GM06990 (cell line): ENCODE measurements at places on chromosomes 6 and 20.

DNA sequence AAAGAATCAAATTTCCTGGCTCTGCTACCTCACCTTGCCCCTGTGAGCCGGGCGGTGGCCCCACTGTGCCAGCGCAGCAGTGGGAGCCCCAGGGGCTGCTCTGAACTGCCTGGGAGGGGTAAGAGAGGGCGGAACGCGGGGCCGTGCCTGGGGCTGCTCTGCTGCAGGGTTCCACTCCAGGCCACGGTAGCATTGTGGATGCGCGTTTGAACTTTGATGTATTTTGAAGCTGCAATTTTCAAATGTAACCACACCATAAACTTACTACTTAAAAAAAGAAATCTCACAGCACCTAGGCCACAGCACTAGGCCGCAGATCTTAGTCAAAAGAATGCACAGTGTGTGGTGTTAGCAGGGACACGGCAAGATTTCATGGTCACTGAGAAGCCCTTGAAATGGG is 57.5 kb downstream of the PRDM1 start:
- DNase-seq = no peak

DNA sequence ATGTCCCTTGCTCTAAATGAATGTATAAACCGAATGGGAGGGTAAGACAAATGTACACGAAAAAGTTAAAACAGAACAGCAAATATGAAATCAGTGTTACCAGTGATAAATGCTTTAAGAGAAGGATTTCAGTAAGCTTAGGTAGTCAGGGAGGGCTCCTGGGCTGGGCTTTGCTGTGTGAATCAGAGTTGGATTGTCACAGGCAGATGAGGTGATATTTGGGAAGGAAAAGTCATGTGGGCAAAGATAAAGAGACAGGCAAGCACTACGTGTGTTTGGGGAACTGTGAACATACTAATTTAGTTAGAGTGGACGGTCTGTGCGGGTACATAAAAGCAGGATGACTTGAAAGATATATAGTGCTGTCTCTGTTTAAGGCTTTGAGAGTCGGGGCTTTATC is 114.8 kb downstream of the CRYBG1 start:
- DNase-seq = no peak

DNA sequence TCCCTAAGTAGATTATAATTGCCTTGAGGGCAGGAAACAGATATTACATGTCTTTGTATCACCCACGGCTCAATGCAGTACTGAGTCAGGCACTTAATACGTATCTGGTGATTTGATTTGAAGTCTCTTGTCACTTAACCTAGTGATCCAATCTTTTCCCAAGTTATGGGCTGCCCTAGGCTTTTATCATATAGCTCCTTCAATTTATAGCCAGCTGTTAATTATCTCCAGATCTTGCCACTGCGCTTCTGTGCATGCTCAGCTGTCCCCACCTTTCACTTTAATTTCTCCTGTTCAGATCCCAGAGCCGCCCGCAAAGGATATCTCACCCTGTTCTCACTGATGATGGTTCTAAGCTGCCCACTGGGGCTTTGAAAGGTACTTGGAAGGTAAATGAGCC is 41.9 kb downstream of the SNHG17 start:
- no peak for DNase-seq

- no peak for DNase-seq
Measured at GRCh38 chr20:8388707-8389106, 256.6 kb downstream of the PLCB1 start.

DNA sequence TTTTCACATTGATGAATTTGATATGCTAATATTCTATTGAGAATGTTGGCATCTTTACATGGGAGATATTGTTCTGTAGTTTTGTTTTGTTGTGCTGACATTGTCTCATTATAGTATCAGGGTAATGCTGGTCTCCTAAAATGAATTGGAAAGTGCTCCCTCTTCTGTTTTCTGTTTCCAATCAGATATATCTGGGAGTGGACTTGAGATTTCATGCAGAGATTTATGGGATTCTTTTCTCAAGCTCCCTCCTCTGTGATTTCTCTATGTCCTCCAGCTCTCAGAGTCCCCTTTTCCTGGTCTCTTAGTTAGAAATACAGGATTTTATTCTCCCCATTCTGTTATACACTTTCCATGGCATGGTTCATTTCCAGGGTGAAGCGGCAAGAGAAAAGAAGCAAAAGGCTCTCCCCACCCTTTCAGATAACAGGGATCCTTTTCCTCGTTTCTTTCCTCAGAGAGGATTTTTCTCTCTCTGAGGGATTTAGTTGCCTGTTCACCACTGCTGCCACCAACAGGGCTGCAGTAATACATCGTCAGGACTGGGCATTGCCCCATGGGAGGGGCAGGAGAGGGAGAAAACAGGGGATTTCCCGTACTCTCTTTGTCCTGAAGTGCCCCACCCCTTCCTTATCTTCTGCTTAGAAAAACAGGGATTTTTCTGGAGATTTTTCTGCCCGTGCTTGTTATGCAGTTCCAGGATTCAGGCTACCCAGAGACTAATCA is 59.3 kb upstream of the STMND1 start:
- DNase-seq = no peak

DNA sequence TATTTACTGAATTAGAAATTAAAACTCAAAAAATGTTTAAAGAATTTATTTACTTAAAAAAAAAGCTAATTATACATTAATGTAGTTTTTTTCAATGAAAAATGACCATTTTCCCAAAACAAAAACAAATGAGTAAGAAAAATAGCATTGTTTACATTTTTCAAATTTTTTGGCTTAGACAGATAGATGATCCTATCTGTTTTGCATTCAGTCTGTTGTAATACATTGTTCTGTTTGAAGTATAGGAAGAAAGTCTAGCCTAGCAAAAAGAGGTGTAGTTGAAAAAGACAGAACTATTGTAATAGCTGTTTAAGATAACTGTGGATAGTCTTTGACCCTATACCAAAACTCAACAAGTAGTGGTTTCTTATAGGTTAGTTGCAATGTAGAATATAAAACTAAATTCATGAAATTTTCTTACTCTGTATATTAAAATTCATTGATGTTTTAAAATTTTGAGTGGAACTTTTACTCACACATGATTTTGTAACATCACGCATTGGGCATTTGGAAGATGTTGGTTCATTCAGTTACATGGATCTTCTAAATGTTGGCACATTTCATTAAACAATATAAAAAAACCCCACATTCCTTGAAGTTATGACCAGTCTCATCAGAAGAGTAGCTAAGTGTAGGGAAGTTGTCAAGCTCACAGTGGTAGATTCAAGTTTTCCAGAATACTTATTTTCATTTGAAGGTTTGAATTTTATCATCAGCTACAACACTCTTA is 62.0 kb downstream of the KCNS1 start:
- no peak for DNase-seq

DNA sequence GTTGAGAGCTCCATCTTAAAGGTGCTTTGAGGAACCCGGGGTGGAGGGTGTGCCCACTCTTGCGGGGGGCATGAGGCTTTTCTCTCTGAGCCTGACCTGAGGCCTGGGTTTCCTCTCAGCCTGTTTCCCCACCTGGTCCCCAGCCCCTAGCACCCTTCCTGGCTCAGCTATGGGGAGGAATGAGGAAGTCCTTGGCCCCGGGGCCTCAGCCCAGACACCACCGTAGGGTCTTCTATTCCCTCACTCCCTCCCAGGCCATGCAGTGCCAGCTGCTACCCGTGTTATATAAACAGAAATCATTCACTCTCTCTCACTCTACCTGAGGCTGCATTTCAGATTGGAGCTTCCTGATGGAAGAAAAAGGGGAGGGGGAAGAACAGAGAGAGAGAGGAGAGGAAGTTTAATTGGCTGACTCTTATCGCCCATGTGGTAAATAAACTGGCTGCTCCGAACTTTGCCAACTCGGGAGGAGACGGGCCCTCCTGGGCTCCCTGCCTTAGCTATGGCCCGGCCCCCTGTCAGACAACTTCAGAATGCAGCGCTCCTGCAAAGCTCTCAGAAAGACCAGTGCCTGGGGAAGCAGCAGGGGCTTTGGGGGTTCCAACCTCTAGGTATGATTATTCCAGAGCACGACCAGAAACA is 2.8 kb downstream of the CDH22 start:
- DNase-seq = no peak

DNA sequence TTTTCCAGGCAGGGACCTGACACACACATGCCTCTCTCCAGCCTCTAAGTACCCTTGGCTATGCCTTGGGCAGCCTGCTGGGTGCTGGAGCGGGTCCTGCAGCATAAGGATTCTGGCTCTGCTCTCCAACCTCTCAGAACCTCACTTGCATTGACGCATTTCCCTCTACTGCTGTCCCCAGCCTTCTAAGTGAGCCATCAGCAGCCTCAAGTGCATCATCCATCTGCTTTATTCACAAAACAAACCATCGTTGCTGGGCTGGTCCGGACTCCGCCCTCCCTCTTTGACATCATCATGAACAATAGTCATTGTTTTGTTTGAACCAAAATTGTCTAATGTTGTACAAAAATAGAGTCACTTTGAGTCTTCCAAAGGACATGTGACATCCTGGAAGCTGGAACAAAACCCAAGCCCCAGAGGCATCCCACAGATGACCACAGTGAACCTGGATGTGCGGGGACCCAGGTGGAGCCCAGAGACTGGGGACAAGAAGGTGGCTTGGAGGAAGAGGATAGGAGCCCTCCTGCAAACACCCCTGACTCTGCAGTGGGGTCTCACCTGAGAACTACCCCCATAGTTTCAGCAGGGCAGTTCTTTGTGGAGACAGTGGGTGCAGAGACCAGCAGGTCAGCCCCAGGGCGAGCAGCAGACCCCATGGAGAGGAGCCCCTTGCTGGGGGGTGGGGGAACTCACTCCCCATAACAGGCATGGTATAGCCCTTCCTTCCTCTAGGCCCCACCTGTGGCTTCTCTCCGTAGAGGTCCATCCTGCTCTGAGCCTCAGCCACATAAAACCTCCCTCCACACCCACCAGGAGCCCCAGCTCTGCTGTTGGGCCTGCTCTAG is 230.1 kb downstream of the SYNDIG1 start:
- DNase-seq = no peak

DNA sequence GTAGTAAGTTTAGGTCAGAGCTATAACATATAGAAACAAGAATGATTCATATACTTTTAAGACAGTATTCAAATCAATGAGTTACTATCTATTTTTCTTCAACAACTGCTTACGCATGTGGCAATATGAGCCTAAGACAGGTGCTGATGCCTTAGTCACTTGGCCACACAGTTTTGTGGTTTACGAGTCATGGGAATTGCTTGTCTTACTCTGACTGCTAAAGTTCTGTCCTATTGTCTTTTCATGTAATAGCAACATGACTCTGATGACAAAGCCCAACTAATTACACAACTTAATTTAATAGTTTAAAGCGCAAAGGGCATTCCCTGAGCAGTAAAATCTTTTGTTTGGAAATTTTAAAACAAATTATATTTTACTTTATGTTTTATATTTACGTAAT is 159.3 kb upstream of the CENPW start:
- no peak for DNase-seq

DNA sequence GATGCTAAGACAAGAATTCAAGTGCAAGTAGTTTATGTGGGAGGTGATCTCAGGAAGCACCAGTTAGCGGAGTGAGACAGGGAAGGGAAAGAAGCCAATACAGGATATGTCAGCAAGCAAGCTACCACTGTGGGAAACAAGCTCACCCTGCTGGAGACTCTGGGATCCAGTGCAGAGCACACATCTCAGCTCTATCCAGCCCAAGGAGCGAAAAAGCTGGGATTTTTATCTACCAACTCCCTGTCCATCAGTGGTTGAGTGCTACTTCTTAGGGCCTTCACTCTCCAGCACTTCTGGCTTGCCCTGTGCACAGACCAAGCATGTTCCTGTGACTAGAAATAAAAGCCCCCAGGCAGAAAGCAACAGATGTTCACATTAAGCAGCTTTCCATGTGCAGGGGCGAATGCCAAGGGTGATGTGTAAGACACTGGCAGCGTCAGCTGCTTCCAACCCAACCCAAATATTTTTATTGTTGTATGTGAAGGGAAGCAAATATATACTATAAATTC is 10.8 kb upstream of the RNF24 start:
- no peak for DNase-seq

DNA sequence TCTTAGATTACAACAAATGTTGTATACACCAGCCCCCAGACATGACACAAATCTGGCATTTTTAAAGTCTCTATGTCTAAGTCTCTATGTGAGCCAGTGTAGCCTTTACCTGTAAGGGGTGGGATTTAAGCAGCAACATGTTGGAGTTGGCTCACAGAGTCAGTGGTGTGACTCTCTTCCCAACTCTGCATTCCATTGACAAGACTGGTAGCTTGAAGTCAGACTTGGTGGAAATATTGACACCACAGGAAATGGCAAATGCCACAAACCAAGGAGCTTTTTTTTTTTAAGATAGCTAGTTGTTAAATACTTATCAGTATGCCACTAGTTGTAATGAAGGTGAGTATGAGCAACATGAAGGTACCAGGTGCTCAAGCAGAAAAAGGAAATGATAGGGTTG is 103.1 kb upstream of the SMLR1 start:
- DNase-seq = no peak

- DNase-seq = no peak
Measured at GRCh38 chr6:142659661-142660060, 285.3 kb downstream of the HIVEP2 start.

DNA sequence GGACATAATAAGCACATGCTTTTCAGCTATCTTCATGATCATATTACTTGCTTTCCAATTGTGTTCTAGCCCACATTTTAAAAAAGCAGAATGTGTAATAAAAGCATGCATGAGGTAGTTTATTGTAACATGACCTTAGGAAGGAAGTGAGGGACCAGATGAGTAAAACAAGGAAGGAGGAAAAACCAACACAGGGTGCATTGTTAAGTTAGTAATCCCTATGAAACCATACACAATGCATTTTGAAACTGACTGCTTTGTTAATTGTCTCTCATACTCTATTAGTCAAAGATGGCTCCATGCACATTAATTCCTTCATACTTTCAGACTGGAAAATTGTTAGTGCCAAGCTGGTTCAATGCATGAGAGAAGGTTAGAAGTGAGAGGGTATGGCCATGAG is 37.7 kb upstream of the CENPW start:
- DNase-seq = no peak

DNA sequence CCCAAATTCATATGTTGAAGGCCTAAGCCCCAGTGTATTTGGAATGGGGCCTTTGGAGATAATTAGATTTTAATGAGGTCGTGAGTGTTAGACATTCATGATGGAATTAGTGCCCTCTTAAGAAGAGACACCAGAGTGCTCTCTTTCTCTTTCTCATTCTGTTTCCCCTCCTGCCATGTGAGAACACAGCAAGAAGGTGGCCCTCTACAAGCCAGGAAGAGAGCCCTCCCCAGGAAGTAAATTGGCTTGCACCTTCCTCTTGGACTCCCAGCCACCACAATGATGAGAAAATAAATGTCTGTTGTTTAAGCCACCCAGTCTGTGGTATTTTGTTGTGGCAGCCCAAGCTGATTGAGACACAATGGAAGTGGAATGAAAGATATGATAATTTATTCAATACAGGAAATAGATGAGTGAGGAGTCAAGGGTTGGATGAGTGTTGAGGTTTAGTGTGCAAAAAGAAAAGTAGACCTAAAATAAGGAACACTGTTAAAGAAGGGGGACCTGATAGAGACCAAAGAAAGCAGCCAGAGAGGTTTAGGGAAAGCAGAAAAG is 25.9 kb upstream of the ATXN1 start:
- DNase-seq = no peak

- DNase-seq = no peak
Measured at GRCh38 chr6:70764706-70765105, 97.0 kb downstream of the SMAP1 start.
